ENCODE measurements at places on chromosomes 1 and 21.

GRCh38 chr1:198328458-198329032 lies 171.7 kb downstream of the NEK7 start:
- DNase-seq: no peak

DNA sequence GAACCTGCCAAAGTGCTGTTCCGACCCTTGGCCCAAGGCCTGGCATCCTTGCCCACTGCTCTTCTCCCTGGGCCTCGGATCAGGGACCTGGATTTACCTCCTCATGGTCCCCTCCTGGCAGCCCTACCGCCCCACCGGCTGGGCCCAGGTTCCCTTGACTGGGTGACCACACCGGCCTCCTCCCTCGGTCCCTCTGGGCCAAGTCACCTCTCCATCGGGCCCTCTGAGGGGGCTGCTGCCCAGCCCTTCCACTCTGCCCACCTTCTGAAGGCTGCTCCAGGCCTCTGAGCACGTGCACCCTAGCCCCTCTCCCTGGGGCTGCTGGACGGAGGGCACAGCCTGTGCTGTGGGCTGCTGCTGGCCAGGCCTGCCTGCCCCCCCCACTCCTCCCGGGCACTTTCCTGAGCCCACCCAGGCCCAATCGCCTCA lies 9.3 kb upstream of the MMEL1 start:
- DNase-seq: no peak

- DNase-seq: no peak
Measured at GRCh38 chr1:91792489-91793071, 93.4 kb downstream of the TGFBR3 start.

DNA sequence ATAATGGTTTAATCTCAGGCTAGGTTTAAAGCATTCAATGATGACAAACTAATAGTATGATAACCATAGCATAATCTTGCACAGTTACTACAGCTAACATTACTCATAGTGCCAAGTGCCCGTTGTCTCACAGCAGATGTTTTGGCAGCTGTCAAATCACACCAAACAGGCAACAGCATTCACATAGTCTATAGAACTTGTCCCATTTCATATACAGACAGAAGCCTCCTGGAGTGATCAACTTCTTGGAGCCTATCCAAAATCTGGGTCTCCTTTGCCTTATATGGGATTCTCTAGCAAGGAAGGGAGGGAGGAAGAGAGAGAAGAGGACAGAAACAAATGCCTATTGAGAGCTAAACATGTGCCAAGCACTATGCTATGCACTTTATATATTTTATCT lies 250.6 kb upstream of the ZP4 start:
- no peak for DNase-seq

GRCh38 chr1:112818990-112819689 lies 104.0 kb upstream of the PPM1J start:
- DNase-seq: no peak

- DNase-seq: peak; percentile 2
Measured at GRCh38 chr21:45990049-45990711, 8.6 kb downstream of the COL6A1 start.

DNA sequence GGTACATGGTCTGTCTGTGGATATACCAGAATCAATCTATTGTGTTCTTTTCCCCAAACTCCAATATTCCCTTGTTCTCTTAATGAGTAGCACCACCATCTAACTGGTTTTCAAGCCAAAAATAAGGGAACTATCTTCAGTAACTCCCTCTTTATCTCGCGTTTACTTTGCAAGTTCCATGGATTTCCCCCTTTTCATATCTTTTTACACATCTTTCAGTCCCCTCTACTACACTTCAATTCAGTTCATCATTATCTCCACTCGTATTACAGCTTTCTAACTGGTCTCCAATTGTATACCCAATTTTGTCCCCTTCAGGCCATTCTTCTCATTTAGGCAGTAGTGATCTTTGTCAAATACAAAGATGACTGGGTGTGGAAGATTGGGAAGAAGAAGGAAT lies 4.1 kb upstream of the TMCO1 start:
- DNase-seq: no peak

GRCh38 chr1:18816808-18817207 lies 42.7 kb downstream of the TAS1R2 start:
- DNase-seq: no peak

- DNase-seq: no peak
Measured at GRCh38 chr1:233368789-233369130, 41.2 kb downstream of the MAP3K21 start.

DNA sequence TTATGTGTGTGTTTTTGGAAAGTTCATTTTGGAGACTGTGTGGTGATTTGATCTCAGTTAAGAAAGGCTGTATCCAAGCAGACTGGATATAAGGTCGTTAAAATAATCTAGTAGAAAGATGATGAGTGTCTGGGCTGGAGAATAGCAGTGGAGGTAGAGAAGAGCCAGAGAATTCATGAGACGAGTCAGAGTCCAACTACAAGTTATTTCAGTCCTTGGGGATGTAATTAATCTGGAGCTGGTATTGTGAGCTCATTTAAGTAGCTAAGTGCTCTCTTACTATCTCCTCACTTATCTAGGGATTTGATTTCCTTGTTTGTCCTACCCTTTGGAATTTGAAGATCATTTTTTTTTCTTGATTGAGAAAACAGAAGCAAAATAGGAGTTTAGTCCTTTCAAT lies 1219.0 kb upstream of the ADGRL4 start:
- no peak for DNase-seq

DNA sequence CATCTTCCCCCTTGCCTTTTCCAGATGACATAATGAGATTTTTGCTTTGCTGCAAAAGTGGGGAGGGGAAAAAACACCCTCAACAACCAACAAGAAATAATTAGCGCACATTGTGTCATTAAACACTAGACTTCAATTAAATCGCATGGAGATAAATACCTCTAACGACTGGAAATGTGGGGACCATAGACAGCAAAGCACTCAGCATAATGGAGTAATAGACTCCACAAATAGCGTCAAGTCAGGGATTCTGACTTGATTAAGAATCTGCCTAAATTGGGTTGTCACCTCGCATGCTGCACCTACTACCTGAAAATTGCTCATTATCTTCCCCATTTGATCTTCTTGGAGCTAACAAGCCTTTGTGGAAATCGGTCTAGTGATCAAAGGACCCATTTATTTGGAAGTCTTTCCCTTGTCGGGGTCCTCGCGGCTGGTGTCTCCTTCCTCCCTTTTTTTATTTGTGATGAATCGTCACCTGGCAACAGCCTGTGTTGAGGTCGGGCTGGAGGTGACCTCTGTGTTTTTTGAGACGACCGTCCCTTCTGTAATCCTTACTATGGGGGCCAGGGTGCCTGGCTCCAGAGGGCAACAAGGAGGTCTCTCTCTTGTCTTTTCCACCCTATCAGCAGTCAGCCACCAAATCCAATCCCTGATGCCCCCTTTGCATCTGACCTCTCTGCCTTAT lies 75.3 kb upstream of the IGSF21 start:
- DNase-seq: no peak

DNA sequence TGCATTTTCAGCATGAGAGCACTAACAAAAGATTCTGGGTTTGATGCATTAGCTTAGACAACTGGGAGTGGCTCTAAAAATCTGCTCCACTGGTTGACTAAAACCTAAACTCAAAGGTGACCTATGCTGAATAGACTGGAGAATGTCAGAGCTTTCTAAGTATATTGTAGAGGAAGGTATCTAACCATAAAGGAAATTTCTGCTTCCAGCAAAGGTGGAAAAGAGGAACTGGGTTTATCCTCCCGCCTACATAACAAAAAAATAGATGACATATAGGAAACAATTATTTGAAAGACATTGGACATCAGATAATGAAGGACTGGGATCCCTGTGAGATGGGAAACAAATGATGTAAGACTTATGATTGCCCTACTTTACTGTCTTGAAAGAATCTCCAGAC lies 35.8 kb upstream of the CR2 start:
- DNase-seq: no peak

DNA sequence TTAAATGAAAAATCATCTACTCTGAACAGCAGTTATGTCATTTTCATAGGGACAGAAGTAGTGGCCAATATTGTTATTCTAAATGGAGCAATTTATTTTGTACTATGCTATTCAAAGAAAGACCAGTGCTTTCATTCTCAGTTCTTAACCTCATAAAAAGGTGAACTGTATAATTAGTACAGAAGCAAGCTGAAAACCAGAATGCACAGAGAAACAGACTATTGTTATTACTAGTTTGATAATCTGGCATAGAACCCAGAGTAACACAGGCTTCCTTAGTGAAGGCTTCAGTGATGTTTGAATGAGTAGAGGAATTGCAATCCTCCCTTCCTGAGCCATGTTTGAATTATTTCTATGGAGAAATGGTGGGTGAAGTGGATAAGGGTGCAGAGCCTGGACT lies 131.6 kb upstream of the LRRC7 start:
- DNase-seq: no peak

- no peak for DNase-seq
Measured at GRCh38 chr1:232837087-232837486, 31.9 kb downstream of the MAP10 start.

- DNase-seq: peak; percentile 30
Measured at GRCh38 chr1:206911064-206911663, 10.6 kb downstream of the FCMR start.

DNA sequence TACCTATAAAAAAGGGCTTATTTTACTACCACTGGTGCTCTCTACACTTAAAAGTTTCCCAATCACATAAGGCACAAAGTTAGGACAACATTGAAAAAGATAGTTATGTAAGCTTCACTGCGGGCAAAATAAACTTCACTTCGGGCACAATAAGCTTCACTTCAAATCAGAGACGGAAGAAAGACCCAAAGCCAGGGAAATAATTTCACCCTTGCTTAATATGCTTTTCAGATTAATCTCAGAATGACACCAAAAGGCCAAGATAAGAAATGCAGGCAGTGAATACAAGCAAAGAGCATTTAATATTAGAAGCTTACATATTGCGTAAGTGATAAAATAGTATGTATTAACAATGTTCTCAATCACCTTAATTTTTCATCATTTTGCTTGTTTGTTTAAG lies 444.2 kb downstream of the SETD4 start:
- no peak for DNase-seq

DNA sequence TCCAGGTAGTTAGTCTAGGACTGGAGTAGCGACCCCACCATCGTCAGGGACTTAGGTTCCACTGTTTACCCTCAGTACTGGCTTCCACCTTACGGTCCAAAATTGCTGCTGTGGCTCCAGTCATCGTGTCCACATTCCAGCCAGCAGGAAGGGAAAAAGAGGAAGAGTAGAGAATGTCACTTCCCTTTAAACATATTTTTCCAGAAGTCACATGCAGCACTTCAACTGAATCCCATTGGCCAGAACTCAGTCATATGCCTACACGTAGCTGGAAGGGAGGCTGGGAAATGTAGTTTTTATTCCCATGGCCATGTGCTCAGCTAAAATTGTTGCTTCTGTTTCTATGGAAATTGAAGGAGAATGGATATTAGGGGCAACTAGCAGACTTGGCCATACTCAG lies 84.1 kb upstream of the SELENON start:
- DNase-seq: no peak

- DNase-seq: no peak
Measured at GRCh38 chr1:239956263-239956662, 135.4 kb upstream of the FMN2 start.

DNA sequence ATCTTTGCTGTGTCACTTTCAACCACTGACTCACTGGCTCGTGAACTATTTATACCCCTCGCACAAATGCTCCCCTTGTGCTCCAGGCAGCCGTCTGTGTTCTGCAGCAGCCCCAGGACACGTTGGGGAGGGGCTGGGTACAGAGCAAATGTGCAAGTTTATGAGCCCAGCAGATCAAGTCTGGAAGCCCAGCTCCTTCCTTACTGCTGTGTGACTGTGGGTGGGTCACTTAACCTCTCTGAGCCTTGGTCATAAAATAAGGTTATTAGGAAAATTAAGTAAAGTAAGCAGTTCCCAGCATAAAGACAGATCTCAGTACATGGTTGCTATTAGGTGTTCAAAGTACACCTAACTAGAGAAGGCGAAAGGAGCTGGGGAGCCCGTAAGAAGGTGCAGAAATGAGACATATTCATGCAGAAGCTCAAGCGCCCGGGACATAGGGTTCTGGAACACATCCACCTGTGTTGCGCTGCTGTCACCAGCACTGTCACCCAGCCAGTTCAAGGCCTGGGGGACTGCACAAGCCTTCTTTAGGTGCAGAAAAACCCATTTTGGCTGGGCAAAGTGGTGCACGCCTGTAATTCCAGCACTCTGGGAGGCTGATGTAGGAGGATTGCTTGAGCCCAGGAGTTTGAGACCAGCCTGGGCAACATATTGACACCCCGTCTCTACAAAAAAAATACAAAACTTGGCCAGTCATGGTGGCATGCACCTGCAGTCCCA lies 13.8 kb downstream of the EFHD2 start:
- no peak for DNase-seq

- DNase-seq: peak; percentile 68
Measured at GRCh38 chr1:205354259-205355074, 2.3 kb downstream of the KLHDC8A start.

DNA sequence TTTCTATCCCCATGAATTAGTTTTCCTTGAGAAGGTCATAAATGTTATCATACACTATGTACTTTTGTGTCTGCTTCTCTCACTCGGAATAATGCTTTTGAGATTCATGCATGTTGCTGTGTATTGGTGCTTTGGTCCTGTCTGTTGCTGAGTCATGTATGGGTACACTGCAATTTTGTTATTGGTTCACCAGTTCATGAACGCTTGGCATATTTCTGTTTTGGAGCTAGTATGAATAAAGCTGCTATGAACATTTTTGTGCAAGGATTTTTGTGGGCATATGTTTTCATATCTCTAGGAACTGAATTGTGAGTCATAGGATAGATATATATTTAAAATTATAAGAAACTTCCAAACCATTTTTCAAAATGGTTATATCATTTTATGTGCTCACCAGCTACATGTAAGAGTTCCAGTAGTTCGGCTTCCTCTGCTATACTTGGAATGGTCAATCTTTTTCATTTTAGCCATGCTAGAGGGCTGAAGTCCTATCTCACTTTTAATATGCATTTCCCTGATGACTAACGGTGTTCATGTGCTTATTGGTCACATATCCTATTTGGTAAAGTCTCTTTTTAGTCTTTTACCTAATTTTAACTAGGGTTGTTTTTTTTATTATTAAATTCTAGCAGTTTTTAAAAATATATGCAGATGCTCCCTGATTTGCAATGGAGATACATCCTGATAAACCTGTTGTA lies 38.2 kb downstream of the ETS2 start:
- no peak for DNase-seq

DNA sequence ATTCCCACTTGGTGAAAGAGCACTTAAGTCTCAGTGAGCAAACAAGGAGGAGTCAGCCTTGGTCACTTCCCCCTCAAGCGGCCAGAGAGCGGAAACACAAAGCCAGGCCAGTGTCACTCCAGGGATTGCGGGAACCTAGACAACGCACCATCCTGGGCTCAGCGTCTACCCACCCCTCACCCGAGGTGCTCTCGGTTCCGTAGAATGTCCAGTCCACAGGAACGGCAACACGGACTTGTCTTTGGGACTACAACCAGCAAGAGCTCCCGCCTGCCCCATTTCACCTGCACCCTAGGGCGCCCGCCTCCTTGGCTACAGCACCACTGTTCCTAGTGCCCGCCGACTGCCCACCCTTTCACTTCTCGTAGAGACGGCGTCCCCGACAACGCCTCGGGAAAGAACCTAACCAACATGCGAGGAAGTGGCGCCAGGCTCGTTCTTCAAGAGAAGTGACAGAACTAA lies 509 bp downstream of the GDAP2 start:
- peak; percentile 58 for DNase-seq
